ENCODE measurements at places on chromosomes 1 and 21. TPM values are rescaled to one million over a fixed set of nuclear protein-coding genes. Genes with fewer than 3 reads are reported as not detected.

The ATP1A4 gene
- total RNA-seq: not detected

The S100B gene
- total RNA-seq: 33.9 TPM

The PFKFB2 gene
- total RNA-seq: 9.3 TPM

The PADI4 gene
- total RNA-seq: not detected

DNA sequence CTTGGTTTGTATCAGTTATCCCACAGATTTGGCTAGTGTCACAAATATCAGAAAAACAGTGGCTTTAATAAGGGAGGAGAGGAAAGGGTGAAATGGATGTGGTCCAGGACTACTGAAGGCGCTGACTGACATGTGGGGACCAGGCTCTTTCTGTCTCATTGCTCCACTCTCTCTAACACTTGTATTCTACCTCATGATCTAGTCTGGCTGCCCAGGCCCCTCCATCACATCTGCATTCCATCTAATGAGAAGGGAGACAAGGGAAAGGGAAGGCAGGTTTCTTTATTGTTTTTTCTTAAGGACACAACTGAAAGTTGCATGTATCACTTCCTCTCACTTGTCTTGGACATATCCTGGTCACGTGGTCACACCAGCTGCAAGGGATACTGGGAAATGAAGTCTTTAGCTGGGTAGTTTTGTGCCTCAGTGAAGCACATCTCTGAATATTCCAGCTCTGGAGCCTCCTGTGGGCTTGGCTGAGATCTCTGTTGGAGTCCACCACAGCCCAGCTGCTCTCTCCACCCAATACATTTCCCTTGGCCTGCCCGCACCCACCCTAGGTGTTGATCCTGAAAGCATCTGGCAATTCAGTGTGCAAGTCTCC, 42.0 kb upstream of the PADI2 start:
- no peak for DNase-seq

All from body of pancreas (tissue), 4 donors.